ENCODE measurements at places on chromosomes 12 and 14.

- no peak for DNase-seq
These were observed 282.5 kb upstream of the AMIGO2 start for GRCh38 chr12:47362126-47362705.

GRCh38 chr14:41521891-41522290, 84.8 kb upstream of the LRFN5 start:
- no peak for DNase-seq

- no peak for DNase-seq
These were observed 20.2 kb upstream of the CHGA start for GRCh38 chr14:92902726-92903125.

- no peak for DNase-seq
These were observed 153.7 kb upstream of the SFSWAP start for GRCh38 chr12:131557078-131557709.

DNA sequence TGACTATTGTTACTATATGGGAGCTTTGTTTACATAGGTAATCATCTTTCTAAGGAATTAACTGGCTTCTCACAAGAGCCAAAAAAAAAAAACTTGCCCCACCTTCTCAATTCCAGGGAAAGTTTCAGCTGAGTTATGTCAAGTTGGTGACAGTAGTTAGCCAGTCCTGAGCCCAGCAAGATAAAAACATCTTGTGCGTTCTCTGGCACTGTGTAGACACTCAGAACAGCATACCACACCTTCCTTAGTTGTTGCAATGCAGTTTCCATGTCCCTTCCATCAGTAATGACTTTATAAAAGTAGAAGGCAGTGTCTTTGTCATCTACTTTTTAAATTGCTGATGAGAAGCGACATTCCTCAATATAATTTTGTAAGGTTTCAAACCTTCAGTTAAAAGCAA, 50.2 kb downstream of the PTPN21 start:
- DNase-seq: no peak

DNA sequence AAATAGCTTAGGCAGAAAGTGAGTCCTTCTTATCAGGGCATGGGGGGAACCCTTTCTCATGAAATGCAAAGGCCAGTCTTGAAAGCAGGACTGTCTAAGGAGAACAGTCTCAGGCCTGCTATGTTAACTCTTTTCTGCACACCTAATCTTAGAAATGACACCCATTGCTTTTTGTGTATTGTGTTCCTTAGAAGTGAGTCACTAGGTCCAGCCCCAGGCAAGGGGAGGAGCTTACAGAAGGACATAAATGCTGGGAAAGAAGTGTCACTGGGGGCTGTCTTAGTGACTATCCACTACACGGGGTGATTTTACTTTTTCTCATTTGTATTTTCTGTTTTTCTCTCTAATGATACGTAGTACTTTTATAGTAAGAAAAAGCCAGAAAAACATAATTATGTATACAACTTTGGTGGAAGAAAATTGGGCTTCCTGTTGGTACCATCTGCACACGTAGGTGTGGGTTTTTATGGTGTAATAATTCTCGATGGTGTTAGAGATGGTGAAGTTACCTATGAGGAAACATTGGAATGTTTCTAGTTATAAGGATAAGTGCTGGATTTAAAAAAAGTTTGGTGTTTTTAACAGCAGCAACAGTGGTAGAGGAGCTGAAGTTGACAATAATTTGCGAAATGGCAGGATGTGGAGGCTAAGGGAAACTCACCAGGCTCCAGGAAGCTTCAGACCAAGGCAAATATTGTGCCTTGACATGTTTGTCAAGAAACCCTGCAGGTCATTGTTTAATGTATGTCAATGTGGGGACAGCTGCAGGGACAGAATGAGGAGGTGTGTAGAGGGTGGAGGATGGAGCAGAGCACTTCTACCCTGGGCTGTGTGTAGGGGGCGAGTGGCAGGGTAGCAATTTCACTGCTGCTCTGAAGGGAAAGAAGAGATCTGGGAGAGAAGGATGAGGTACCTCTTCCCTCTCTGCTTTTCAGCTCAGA, 214.9 kb downstream of the KTN1 start:
- no peak for DNase-seq
